ENCODE measurements at places on chromosomes 5 and 9.

GRCh38 chr5:77145666-77146065 lies 58.6 kb upstream of the ZBED3 start:
- DNase-seq = peak; percentile 20

GRCh38 chr5:128984480-128984879 lies 19.2 kb downstream of the SLC27A6 start:
- no peak for DNase-seq

DNA sequence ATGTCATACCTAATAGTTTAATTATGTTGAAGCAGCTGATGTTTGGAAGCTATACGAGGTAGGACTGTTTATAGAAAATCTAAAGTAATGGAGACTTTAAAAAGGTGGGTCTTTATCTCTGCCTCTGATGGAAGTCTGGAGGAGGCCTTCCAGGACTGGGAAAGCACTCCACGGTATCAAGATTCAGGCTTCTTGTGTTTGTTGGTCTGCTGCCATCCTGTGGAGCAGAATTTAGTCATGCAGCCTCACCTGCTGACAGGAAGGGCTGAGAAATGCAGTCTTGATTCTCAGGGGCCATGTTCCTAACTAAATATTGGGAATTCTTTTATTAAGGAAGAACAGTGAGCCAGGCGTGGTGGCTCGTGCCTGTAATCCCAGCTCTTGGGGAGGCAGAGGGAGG lies 15.9 kb downstream of the SPDL1 start:
- no peak for DNase-seq

DNA sequence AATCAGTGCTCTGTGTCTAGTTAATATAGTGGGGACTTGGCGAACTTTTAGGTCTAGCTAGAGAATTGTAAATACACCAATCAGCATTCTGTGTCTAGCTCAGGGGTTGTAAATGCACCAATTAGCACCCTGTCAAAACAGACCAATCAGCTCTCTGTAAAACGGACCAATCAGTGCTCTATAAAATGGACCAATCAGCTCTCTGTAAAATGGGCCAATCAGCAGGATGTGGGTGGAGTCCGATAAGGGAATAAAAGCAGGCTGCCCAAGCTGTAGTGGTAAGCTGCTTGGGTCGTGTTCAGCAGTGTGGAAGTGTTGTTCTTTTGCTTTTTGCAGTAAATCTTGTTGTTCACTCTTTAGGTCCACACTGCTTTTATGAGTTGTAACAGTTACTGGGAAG lies 3.6 kb upstream of the OTULINL start:
- no peak for DNase-seq

DNA sequence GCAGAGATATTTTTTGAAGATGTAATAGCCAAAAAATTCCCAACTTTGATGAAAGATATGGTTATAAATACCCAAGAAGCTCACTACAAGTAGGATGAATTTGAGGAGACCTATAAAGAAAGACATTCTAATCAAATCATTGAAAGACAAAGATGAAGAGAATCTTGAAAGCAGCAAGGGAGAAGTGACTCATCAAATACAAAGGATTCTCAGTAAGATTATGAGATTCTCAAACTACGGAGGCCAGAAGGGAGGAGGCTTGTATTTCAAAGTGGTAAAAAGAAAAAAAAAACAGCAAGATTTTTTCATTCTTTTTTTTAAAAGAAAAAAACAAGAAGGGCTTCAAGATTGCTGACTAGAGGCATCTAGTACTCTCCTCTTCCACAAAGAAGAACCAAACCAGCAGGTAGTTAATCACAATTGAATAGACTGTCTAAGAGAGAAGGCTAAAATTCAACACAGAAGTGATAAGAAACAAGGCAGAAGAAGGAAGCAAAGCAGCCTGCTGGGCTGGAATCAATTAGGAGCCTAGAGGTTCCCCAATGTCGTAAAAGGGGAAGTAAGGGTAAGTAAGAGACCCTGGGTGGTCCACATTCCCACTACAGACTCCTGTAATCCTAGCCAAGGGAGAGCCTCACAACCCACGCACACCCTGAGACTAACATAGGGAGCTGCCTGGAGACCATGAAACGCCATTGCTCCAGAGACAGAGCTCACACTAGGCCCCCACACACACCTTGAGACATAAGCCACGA lies 59.1 kb upstream of the NIPAL4 start:
- no peak for DNase-seq

DNA sequence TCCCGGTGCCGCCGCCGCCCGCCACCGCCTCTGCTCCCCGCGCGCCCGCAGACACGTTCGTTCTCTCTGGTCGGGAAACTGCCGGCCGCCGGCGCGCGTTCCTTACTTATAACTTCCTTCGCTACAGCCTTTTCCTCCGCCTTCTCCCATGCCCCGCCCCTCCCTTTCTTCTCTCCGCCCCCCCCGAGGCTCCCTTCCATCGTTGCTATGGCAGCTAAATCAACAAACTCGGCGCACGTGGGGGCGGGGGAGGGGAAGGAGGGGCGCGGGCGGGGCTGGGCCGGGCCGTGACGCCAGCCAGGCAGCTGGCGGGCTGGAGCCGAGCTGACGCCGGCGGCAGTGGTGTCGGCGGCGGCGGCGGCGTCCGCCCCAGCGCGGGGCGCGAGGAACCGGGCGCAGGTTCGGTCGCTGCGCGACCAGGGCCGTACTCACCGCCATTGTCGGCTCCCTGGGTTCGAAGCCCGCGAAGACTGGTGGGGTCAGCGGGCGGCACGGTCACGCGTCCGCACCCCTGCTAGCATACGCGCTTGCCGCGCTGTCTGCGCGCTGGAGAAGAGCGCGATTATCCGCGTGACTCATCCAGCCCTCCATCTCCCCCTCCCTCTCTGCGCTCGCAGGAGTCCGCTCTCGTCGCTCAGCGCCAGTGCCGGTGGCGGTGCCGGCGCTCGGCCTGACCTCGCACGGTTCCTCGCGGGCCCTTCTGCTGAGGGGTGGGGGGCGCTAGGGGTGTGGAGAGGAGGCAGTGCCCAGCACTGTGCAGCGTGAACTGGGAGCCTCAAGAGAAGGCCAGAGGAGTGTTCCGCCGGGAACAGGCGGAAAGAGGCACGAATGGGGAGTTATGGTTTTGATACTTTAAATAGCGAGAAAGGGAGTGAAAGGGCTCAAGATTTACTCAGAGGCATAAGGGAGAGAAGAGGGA lies at the start of gene KLF4:
TSS of gene KLF4 (minus strand) at position 83 of the 919 bp plus-strand sequence. CDS start 597 bp downstream, outside the sequence.
- DNase-seq = peak; percentile 85

DNA sequence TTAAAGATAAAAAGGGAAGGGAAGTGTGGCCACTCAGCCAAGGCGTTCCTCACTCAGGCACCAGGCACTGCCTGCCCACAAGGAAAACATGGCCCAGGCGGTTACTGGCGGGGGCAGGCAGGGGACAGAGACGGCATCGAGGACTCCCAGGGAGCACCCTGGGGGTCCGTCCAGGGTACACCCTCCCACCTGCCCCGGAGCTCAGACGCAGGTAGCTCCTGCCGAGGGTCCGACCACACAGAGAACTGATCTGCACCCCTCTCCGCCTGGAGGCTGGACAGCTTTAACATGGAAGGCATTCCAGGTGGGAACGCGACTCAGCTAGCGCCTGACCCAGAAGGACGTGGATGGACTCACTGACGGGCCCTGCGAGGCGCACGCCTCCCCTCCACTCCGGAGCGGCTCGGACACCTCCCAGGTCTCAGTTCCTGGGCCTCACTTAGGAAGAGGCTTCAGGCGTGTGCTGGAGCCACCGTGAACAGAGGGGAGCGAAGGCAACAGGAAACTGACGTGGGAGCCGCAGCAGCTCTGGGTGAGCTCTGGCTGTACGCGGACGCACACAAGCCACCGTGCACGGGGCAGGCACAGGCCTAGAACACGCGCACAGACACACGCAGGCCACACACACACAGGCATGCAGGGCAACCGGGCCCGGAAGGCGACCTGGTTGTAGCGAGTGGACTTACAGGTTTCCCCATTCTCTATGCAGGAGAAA lies 47.5 kb downstream of the NKD2 start:
- no peak for DNase-seq

GRCh38 chr5:108727236-108727650 lies 20.5 kb upstream of the FER start:
- DNase-seq = no peak

GRCh38 chr5:35408146-35408545 lies 177.9 kb upstream of the PRLR start:
- DNase-seq = no peak
